ENCODE measurements at places on chromosomes 1 and 21.
A peak's percentile ranks its signal among the peaks of the same experiment; 100 is the strongest.

DNA sequence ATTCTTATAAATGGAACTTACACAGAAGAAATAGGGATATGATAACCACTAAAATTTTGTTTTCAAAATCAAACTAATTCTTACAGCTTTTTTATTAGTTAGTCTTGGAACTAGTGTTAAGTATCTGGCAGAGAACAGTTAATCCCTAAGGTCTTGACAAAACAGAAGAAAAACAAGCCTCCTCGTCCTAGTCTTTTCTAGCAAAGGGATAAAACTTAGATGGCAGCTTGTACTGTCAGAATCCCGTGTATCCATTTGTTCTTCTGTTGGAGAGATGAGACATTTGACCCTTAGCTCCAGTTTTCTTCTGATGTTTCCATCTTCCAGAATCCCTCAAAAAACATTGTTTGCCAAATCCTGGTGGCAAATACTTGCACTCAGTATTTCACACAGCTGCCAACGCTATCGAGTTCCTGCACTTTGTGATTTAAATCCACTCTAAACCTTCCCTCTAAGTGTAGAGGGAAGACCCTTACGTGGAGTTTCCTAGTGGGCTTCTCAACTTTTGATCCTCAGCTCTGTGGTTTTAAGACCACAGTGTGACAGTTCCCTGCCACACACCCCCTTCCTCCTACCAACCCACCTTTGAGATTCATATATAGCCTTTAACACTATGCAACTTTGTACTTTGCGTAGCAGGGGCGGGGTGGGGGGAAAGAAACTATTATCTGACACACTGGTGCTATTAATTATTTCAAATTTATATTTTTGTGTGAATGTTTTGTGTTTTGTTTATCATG, 42.3 kb upstream of the LAMC2 start:
- no peak for DNase-seq

GRCh38 chr1:9452516-9453140, 86.6 kb upstream of the SLC25A33 start:
- DNase-seq: no peak

DNA sequence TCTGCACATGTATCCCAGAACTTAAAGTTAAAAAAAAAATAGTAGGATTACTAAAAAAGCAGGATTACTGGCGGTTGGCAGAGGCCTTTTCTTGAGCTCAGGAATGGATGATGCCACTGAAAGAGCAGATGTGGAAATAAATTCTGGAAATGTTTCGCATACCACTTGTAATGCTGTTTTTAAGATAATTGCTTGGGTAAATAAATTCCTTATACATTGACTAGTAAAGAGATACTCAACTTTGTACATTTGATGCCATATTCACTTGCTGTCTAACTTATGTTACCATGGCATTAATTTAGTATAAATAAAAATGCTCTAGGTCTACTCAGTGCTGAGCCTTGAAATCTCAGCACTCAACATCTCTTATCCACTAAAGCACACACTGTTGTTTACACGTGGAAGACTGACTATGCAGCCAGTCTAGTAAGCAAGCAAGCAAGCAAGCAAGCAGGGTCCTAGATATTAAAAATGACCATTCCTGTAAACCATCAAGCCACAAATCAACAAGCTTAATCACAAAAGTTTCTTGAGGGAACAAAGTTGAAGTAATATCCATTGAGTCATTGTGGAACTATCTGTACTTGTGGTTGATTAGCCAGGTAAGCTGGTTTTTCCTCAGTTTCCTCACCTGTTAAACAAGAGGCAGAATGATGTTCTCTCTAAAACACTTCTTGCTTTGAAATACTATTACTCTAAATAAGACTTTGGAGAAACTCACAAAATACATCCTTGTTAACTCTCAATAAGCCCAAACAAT, 1.7 kb upstream of the RASAL2 start:
- peak; percentile 16 for DNase-seq

GRCh38 chr1:9280015-9280860, 12.5 kb upstream of the SPSB1 start:
- DNase-seq: peak; percentile 95

GRCh38 chr1:190507357-190507756, 29.7 kb upstream of the BRINP3 start:
- no peak for DNase-seq

DNA sequence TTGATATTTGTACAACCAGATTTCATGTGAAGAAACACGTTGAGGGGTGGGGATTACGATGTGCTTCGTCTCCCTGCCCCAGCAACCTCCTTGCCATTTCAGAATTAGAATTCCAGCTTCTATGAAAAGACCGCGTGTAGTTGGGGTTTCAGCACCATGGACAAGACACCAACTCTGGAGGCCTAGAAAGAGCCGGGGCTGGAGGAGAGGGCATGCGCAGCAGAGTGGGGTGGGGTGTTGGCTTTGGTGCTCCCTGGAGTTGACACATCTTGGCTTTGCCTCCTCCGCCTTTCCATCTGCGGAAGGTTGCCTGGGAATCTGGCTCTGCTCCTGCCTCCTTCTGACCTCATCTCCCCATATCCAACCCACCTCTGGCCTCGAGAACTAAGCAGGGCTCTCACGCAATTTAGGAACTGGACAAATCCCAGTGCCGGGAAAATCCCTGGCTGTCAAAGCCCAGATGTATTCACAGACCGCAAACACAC, 11.8 kb downstream of the HTR6 start:
- DNase-seq: peak; percentile 69

GRCh38 chr1:99970713-99971255, 988 bp downstream of the SLC35A3 start:
- DNase-seq: peak; percentile 12

GRCh38 chr1:55466921-55467320, 251.8 kb upstream of the USP24 start:
- DNase-seq: no peak

DNA sequence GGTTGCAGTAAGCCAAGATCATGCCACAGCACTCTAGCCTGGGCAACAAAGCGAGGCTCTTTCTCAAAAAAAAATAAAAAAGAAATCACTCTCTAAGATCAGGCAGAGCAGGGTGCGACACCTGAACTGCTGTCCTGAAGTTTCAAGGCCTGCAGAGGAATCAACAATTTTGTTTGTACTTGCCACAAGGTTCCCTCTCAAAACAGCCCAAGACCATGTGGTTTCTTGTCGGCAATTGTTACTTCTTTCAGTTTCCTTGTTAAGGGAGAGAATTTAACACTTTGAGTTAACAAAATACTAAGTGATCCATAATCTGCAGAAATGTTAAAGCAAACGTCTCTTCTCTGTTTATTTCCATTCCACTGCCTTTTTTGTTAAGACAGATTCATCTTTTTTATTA, 36.5 kb downstream of the MACO1 start:
- DNase-seq: no peak

GRCh38 chr1:16226490-16227179, 10.3 kb downstream of the CPLANE2 start:
- DNase-seq: no peak

GRCh38 chr1:172398970-172399755, 21.3 kb upstream of the C1orf105 start:
- peak; percentile 96 for DNase-seq

GRCh38 chr1:87204921-87205320, 123.8 kb upstream of the LMO4 start:
- peak; percentile 12 for DNase-seq

DNA sequence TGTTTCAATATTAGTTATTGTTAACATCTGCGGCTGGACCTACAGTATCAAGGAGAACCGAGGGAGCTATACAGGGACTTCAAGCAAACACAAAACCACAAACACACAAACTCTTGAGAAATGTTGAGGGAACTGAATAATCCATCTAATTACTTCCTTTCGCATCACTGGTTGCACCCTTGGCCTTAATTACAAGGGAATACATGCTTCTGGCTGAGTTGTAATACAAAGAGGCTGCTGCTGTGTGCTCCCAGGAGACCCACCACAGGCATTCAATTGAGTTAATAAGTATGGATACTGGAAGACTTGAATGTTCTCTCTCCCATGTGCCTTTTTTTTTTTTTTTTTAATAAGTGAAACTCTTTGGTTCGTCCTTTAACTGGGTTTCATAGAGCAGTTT, 16.8 kb upstream of the SMYD2 start:
- DNase-seq: peak; percentile 46

GRCh38 chr21:26365849-26366248, 195.3 kb upstream of the APP start:
- DNase-seq: no peak

- DNase-seq: no peak
These were observed 125.2 kb downstream of the PLXNA2 start for GRCh38 chr1:208118841-208119606.

DNA sequence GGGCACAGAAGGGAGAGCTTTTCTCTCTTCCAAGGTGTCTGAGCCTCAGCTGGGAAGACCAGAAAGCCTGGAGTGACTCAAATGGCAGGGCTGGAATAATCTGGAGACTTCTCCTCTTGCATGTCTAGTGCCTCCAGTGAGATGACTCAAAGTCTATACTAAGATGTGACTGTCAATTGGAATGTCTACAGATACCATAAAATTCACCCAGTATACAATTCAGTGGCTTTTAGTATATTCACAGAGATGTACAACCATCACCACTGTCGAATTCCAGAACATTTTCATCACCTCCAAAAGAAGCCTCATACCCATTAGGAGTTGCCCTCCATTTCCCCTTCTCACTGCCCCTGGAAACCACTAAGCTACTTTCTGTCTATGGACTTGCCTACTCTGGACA, 47.9 kb upstream of the CNN3 start:
- DNase-seq: peak; percentile 93

DNA sequence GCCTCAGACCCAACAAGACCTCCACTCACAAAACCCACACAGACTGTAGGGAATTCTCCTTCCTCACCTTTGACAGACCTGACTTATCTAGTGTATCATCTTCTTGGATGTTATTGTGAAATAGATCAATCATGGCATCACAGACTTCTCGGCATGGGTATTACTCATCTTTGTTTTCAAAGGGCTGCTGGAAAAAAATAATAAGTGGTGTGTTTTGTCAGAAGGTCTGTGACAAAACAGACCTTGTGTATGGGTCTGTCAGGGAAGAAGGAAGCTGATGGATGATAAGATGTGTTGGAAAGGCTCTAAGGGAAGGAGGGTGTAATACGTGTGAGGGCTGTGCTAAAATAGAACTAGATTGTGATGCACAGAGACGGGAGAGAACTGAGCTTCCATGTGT, 13.9 kb upstream of the S100A7 start:
- DNase-seq: no peak

DNA sequence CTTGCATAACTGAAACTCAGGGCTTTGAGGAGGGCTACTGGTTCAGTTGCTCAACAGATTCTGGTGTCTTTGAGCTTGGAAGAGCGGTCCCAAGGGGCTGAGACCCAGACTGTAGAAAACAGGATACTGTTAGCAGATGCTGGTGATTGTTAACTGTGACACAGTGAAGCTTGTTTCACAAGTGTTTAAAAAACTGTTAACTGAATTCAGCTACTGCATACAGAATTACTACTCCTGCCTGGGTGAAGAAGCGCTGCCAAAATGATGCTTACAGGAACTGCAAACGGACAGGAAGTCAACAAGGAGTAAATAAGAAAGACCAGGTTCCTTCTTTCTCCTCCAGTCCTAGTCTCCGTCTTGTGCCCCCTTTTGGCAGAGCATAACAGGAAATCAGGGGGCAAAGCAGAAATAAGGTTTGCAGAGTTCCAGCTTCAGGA, 195.3 kb upstream of the USP25 start:
- DNase-seq: no peak

DNA sequence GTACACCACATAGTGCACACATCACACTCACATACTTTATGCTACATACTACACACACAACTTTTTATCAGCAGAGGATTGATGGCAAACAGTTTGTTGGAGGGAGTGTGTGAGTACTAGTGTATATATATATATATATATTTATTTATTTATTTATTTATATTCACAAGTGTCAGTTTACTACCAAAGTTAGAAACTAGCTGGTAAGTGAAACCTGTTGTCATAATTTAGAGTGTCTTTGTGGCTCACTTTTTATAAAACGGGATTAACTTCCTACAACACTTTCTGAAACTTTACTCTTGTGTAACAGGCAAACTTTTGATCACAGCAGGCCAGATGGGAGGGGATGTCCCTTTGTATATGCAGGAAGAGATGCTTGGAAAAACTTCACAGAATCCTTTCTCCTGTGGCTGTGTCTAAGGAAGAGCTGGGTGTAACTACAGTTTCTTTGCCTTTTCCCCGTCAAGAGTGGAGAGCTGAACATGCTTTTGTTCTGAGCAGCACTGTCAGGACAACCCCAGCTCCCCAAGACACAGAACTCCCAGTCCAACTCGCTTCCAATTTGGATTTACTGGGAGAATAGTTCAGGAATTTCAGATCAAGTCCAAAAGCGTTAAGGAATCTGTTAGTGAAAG, 1.9 kb upstream of the SAMD13 start:
- DNase-seq: peak; percentile 17

GRCh38 chr1:162276493-162276892, 100.2 kb downstream of the SPATA46 start:
- peak; percentile 55 for DNase-seq

DNA sequence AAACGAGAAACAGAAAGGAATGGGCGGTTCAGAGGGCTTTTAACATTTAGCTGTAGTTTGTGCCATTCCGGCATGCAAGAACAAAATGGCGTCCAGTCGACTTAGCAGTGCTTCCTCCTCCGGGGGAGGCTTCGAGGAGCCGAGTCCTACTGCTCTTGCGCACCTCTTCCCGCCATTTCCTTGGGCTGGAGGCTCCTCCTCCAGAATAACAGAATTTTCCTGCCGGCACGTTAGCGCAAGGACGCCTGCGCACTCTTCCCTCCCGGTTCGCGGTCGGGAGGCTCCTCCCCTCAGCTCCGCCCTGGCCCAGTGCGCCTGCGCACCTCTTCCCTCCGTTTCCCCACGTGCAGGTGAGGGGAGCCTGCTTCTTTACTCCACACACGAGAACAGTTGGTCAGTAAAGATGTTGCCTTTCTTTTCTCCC, 1.0 kb downstream of the DMRTB1 start:
- no peak for DNase-seq

DNA sequence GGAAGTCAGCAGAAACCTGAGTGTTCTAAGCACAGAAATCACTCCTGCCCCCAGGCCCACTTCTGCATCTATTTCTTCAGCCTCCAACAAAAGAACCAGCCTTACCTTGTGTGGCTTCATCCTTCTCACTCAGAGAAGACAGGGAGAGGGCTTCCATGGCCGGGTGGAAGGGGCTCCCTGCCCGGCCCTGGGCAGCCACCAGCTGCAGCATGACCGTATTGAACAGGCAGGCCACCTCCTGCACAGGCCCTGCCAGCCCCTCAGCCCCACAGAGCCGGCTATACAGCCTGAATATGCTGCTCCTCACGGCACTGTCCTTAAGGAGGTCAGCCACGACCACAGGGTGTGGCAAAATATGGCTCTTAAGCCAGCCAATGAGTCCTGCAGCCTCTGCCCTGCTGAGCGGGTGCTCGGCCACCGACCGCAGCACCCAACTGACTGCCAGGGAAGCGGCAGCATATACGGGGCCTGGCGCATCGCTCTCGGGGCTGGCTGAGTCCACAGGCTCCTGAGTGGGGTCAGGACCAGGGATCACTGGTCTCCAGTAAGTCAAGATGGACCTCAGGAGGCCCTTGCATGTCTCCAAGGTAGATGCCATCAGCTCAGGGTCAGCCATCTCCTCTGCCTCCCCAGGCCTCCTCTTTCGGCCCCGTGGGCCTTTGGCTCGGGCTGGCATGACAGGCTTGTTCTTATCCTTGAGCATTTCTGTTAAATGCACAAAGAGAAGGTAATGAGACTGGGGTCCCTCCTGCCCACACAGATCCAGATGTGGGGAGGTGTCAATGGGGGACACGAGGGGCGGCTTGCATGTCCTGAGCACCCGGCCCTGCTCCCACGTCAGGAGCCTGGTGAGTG, 17.9 kb downstream of the MRAP start:
- DNase-seq: no peak

GRCh38 chr1:162087111-162087510, 17.6 kb downstream of the NOS1AP start:
- DNase-seq: peak; percentile 58

All from M059J (cell line).